ENCODE measurements at places on chromosomes 2 and 18. TPM values are rescaled to one million over a fixed set of nuclear protein-coding genes. Genes with fewer than 3 reads are reported as not detected.

The HAAO gene
- 1.9 TPM for total RNA-seq

The KIAA2012 gene
- not detected for total RNA-seq

The IL37 gene
- total RNA-seq: not detected

The TMEM178A gene
- 3.2 TPM for total RNA-seq

The LRP1B gene
- 0.02 TPM for total RNA-seq

The RAB6C gene
- total RNA-seq: 0.25 TPM

The CTAGE1 gene
- not detected for total RNA-seq

The DSC3 gene
- total RNA-seq: 0.10 TPM

The HOXD1 gene
- not detected for total RNA-seq

The LYG1 gene
- 0.77 TPM for total RNA-seq

The DYNC2LI1 gene
- total RNA-seq: 8.1 TPM

DNA sequence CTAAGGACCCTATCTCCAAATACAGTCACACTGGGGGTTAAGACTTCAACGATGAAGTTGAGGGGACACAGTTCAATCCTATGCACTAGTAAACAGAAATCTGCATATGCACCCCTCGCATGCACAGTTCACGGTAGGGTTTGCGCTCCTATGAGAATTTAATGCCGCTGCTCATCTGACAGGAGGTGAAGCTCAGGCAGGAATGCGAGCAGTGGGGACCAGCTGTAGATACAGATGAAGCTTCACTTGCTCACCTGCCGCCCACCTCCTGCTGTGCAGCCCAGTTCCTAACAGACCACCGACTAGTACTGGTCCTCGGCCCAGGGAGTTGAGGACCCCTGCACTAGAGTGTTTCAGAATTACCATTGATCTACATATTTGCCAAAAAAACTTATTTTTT, 40.0 kb upstream of the FAHD2A start:
- DNase-seq: no peak

- DNase-seq: peak; percentile 19
Measured at GRCh38 chr2:241862775-241863535, 4.3 kb upstream of the PDCD1 start.

GRCh38 chr2:69335311-69335710, 51.7 kb downstream of the GFPT1 start:
- DNase-seq: no peak

- DNase-seq: no peak
Measured at GRCh38 chr2:230765611-230766300, 53.1 kb downstream of the CAB39 start.

GRCh38 chr2:197986977-197987376, 182.6 kb downstream of the PLCL1 start:
- DNase-seq: no peak

DNA sequence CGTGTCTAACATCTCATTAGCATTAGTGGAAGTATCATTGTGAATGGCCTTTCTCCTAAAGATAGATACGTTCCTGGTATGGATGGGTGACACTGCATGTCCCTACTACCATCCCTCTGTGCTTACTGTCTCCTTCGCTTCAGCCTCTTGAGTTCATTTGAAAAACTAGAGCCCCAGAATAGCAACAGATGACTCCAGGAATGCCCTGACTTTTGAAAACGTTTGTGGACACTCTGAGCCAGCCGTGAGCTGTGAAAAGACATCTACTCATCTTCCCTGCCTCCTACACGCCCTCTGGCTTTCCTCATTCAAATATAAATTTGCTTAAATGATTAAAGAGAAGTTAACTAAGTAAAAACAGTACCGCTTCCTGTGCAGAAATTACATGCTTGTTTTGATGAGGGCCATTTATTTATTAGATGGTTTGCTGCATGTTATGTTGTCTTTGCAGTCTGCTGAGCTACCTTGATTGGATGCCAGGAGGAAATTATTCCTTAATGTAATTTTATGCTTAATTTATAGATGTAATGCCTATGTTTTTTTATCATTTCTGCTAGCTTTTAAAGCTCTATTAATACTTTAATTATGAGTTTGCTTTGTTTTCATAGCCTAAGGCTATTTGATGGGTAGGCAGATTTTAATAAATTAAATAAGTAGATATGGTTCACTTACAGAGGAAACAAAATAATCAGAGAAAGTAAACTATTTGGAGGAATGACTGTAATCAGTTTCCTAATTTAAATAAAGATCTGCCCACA, 32.1 kb upstream of the MYO3B start:
- DNase-seq: no peak

DNA sequence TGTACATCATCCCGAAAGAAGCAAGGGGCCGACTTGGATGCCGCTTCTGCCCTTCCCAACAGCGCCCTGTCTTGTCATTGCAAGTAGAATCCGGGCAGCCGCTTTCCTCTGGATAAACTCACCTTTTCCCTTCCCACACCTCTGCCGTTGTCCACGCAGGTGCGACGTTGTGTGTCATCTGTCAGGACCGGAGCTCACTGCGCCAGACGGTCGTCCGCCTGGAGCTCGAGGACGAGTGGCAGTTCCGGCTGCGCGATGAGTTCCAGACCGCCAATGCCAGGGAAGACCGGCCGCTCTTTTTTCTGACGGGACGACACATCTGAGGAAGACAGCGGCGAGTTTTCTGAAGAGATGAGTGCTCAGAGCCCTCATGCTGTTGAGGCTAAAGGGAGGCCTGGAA, 29.9 kb downstream of the NTSR2 start:
- no peak for DNase-seq

DNA sequence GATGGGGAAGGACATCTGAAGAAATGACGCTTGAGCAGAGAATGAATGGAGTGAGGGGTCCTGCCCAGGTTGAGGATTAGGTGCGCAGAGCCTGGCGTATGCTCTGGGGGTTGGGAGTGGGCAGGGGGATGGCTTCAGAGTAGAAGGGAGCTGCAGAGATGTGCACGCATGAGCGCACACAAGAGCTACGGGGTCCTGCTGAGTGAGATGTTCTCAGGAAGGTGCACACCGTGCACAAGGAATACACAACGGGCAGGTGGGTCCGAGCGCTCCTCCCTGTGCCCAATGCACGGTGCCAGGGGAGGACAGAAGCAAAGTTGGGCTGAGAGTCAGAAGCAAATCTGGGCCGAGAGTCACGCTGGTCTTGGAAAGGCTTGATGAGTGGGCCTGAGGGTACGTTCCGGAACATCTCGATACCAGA, 25.5 kb downstream of the TWIST2 start:
- DNase-seq: no peak

DNA sequence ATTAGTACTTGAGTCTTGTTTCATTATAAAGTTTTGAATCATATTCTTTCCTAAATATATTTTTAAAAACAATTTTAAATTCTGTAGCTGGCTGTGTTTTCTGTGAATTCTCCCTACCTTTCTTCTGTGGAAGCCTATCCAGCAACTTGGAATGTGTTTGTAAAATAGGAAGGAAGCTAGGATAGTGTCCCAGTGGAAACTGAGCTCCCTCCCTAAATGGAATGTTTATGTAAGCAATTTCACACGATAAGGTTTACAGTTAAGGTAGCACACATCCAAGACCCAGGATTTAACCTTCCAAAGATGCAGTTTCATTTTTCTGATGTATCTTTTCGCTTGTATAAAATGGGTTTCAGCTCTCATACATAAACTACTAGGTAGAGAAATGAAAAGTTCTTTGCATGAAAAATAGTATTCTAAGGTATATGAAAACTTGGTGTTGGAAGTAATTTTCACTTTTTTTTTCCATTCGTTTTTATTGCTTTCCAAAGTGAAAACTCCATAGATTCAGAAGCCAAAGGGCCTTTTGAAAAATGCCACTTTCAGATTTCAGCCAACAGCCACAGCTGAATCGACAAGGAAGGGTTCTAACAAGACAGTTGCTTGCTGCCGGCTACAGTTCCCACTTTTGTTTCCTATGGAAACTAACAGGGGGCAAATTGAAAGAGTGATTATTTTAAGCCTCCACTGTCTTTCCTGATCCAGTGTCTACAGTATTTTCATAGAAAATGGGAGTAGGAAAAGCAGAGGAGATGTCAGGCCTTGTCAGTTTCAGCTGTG, 405.1 kb upstream of the POU3F3 start:
- no peak for DNase-seq

DNA sequence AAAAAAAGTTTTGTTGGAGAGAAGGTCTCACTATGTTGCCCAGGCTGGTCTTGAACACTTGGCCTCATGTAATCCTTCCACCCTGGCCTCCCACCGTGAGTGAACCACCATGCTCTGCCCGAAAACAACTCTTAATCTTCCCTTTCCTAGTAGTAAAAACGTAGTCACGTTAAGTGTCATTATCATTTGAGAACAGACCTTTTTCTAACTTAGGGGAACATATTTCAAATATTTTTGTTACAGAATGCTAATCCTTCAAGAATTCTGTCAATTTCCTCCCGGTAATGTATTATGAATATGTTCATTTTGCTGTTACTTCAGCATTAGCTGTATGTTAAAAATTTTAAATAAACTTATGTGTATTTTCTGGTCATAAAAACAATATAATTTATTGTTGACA, 49.7 kb downstream of the MTA3 start:
- no peak for DNase-seq

GRCh38 chr2:191274413-191274815, 29.2 kb downstream of the MYO1B start:
- DNase-seq: no peak

- no peak for DNase-seq
Measured at GRCh38 chr2:33620-34019, 12.7 kb downstream of the FAM110C start.

DNA sequence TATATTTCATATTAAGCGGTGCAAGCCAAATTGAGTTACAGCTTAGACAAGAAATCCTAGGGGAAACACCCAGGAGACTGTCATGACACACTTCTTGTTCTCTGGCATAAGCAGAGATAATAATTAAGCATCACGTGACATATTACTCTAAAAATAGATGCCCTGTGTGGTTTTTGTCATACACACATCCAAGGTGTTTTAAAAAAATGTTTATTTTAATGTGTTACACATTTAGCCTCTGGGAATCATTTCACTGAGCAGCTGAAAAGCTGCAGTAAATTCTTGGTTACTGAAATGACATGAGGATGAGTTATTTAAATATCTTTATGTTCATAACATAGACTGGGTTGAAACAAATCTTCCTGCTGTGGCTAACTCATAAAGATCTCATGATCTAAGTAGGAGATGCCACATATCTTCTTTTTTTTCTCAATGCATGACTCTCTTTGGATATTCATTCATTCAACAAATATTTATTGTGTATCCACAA, 38.0 kb upstream of the ERMN start:
- no peak for DNase-seq

DNA sequence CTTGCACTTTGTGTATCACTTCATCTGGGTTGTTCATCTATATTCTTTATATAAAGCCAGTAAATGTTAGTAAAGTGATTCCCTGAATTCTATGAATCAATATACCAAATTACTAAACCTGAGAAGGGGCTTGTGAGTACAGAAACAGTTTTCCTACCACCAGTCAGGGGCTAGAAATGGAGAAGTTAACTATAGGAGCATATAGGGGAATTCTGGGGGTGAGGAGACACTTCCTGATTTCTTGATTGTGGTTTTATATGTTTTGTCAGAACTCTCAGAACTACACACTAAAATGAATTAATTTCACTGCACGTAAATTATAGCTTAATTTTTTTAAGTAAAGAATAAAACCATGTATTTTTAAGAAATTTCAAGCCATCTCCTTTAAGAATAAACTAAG, 93.7 kb downstream of the SESTD1 start:
- no peak for DNase-seq

- DNase-seq: no peak
Measured at GRCh38 chr2:122412360-122412759, 656.9 kb downstream of the TSN start.

DNA sequence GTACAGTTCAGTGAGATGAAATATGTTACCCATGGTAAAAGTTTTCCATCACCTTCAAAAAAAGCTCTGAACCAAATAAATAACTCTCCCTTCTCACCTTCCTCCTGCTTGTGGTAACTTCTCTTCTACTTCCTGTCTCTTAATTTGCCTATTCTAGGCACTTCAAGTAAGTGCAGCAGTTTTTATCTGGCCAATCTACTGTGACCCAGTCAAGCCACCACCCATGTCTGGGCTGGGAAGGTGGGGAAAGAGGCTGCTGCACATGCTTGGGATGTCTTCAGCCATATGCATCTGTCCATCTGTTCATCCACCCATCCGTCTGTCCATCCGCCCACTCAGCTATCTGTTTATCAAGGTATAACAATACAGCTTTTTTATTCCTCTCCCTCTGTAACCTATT, 31.6 kb downstream of the ZNF532 start:
- DNase-seq: no peak

- no peak for DNase-seq
Measured at GRCh38 chr18:76741346-76741745, 81.0 kb upstream of the ZNF236 start.

GRCh38 chr2:50143822-50144575, 887.9 kb downstream of the NRXN1 start:
- DNase-seq: no peak

- DNase-seq: no peak
Measured at GRCh38 chr18:69752737-69753380, 194.8 kb downstream of the CD226 start.

DNA sequence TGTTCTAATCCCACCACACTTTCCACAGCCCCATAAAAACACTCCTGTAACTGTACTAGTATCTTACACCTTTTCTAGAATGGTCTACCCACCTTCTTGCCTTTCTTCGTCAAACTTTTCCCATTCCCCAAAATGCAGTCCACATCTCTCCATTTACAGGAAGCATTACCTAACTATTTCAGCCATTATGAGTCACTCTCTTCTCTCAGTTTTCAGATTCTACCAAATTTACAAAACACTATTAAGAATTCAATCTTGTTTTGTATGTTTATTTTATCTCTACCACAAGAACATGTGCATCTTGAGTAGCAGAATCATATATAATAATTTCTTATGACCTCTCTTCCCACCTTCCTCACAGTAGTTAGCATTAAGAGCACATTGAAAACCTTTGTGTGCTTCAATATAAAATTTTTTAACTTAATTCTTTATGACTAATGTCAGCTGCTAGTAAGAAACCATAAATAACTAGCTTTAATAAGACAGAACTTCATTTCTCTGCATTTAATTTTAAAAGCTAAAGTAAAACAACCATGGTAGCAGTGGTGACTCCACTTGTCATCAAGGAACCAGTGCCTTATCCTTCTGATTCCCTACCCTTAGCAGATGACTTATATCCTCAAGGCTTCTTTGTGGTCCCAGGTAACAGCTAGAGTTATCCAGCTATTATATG, 56.6 kb upstream of the MAP2 start:
- DNase-seq: no peak

DNA sequence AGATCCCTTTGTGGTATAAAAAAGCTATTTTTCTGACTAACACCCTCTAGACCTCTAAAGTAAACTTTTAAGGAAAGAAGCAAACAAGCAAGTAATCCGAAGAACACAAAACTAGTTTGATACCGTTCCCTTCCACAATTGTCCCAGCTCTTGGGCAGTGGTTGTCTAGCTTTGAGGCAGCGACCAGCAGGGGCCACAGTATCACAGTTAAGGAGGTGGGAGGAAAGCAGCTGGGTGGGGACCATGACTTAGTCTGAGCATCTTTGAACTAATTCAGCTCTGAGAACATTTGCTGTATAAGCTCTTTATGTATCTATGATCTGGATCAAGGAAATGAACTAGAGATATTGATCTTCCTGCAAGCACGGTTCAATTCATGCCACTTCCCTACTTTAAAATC, 51.0 kb downstream of the SF3B1 start:
- DNase-seq: no peak

All from left ventricle myocardium superior (tissue), 1 donor.